ENCODE measurements at places on chromosomes 2 and 18.

DNA sequence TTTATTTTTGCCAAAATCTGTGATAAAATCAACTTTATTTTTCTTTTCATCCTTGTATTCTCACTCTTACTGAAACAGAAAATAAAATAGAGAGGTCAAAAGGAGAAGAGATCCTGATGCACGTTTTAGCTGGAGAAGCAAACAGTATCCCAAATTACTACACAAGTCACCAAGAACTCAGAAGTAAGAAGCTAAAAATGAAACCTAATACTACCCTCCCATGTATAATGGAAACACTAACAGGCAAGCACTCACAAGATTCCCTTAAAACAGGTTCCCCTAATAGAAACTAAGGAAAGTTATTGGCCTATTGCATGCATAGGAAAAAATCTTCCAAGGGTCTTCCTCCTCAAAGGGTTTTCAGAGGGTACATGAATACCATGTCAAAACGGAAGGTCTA, 927.0 kb downstream of the ERBB4 start:
- no peak for DNase-seq

- DNase-seq, result no peak
These were observed 3.7 kb downstream of the TNFRSF11A start for GRCh38 chr18:62328586-62329525.

- DNase-seq, result no peak
These were observed 114.7 kb downstream of the CSRNP3 start for GRCh38 chr2:165584126-165584654.

- DNase-seq, result no peak
These were observed 34.6 kb downstream of the ADCY3 start for GRCh38 chr2:24885221-24886125.

- no peak for DNase-seq
These were observed 15.1 kb downstream of the SH2D6 start for GRCh38 chr2:85433511-85434089.

DNA sequence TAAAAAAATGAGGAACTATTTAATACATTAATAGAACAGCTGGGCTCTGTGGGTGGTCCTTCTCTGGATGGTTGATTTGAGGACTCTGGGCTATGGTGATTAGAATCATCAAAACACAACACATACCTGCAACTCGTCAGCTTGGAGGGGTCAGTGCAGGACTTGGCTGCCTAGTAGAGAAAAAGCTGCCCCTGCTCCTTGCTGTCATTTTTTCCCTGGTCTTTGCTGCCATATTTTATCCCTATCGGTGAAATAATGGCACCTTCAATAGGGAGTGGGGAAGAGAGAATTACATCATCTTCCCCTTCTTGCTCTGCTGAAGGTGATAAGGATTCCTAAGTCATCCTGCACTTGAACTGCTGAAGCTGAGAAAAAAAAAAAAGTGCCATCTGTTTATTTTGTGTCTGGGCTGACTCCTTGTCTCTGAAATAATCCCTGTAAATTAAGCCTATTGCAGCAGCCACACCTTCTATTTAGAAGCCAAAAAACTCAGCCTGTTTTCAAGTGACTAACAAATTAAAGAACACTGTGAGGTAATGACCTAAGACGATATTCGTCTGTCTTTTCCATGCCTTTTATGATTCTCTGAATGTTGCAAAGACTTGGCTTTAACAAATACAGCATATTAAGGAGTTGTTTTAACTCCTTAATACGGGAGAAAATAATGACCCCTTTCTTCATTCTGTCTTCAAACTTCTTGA, 89.3 kb downstream of the ACVR1 start:
- DNase-seq, result no peak

- no peak for DNase-seq
These were observed 33.8 kb upstream of the NFATC1 start for GRCh38 chr18:79361766-79362522.

DNA sequence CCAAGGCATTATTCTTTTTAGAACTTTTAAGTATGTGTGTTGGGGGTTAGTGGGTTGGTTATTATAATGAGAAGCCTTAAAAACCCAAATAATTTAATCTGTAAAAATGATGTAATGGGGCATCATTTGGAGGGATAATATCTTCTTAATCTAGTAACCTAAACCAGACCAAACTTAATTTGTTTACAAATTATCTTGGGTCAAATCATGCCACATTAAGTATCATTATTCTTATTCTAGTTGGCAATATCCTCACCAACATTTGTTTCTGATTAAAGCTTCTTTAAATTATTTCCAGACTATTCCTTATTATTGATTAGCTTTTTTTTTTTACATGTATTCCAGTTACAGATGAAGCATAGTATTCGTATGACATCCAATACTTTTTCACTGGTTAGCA, 85.5 kb upstream of the VWC2L start:
- DNase-seq, result no peak

GRCh38 chr2:159939946-159940345, 122.5 kb downstream of the PLA2R1 start:
- no peak for DNase-seq

DNA sequence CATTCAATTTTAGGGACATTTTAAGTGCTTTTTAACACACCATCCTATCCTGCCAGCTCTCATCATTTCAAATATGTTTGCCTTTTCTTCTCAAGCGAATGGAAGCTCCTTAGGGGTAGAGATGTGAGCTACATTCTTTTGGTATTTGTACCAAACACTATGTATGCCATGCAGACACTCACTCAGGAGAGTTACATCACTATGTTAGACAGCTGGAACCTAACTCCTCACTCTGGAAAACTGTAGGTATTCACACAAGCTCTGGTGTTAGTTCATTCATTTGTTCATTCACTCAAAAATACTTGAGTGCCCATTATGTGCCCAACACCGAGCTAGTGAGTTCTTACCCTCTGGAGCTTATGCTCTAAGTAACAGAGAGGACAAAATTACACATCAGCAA, 26.4 kb upstream of the RNU4ATAC start:
- no peak for DNase-seq

GRCh38 chr2:132668987-132669907, 758 bp downstream of the LYPD1 start:
- DNase-seq, result no peak

DNA sequence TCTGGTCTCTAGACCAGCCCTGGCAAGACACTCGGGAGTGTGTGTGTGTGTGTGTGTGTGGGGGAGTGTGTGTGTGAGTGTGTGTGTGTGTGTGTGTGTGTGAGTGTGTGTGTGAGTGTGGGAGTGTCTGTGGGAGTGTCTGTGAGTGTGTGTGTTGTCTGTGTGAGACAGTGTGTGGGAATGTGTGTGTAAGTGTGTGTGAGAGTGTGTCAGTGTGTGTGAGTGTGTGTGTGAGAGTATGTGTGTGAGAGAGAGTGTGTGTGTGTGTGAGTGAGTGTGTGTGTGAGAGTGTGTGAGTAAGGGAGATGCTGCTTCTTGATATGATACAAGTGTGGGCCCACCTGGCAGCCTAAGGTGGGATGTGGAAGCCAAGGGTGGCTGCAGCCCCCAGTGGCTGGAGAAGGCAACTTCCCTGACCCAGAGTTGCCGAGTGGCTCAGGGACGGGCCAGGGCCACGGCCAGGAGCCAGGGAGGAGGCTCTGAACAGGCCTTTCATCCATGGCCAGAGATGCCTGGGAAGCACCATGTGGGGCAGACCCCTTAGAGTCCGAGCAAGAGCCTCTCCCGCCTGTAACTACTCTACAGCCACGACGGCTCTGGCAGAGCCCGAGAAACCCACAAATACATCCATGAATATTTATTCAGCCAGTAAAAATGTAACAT, 159.3 kb upstream of the MYCN start:
- no peak for DNase-seq

DNA sequence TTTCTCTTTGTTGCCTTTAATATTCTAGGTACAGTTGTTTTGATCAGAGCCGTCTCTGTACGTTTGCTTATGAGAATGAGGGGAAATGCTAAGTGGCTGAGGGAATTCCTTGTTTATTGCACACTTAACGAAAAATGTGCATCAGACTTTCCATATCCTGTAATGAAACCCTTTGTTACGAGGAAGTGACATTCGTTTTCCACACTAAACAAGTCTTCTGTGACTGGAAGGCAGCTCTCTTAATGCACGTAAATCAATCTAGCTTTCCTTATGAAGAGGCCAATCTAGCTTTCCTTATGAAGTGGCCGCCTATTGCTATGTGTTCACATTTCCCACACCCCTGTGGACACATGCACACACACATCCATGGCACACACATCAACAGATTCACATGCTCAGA, 186.2 kb downstream of the SNTG2 start:
- no peak for DNase-seq

- no peak for DNase-seq
These were observed 101.7 kb upstream of the LGALSL start for GRCh38 chr2:64352292-64352691.

GRCh38 chr2:198700319-198700718, 757.4 kb downstream of the SATB2 start:
- DNase-seq, result no peak

GRCh38 chr2:144548088-144548487, 28.2 kb upstream of the ZEB2 start:
- no peak for DNase-seq

DNA sequence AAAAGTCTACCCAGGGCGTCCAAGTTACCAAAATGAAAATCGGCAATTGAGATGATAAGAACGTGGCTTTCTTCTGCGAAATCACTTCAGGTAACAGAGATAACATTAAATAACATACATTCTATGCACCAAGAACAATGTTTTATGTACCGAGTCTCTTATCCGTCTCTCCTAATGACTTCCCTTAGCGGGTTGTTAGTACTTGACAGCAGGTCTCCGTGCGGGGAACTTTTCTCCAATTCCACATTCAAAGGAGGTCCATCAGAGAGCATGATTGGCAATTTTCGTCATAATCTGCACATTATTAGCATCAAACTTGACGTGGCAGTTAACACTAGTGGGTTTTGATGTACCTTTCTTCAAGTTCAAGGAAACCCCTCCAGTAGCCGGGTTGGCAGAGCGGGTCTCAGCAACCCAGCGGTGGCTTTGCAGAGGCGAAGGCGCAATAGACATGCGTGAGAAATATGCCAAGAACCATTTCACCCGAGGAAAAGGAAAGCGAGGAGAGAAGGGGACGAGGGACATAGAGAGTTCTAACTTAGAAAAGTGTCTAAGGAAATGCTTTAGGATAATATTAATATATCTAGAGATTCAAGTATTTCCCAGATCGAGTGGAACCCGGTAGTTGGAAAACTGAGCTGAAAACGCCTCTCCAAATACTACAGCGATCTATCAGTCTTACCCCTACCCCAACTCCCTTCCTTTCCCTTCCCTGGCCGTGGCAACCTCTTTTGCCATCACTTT, 5.0 kb downstream of the EVX2 start:
- DNase-seq, result no peak
